ENCODE measurements at places on chromosomes 5 and 9. TPM values are rescaled to one million over a fixed set of nuclear protein-coding genes. Genes with fewer than 3 reads are reported as not detected.

TTC23L gene
- 4.0 TPM for polyA plus RNA-seq

DNA sequence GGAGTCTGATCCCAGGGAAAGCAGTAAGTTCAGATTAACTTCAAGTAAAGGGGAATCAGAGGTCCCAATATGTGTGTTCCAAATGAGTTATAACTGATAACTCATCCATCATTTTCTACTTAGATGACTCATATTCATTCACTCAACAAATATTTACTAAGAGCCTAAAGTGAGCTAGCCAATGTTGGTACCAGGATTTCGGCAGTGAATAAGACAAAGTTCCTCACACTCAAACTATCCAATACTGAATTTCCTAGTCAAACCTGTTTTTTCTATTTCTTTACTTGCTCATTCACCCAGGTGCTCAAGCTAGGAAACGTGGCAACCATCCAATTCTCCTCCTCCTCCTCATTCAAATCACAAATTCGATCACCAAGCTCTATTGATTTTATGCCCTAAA lies 25.8 kb downstream of the FBXW2 start:
- no peak for DNase-seq

GRCh38 chr9:128550226-128550625 lies 2.2 kb upstream of the SPTAN1 start:
- no peak for DNase-seq

DNA sequence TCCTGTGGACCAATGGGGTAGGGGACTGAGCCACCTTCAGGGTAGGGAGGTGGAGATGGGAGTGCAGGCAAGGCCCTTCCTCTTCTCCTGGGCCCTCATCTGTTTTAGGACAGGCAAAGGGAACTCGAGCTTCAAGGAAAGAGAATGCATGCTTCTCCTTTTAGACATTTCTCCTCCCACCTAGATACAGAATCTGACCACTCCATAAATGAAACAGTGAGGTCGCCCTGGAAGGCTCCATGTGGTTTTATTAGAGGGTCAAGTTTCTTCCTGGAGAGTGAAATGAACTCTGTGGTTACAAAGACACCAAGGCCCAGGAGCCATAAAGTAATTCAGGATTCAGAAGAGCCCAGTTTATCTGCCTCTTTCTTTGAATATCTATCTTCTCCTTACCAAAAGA lies 14.9 kb downstream of the LHFPL2 start:
- no peak for DNase-seq

GRCh38 chr9:132838291-132838690 lies 39.8 kb downstream of the AK8 start:
- DNase-seq = no peak

GRCh38 chr9:38311382-38312270 lies 80.9 kb upstream of the ALDH1B1 start:
- no peak for DNase-seq

DNA sequence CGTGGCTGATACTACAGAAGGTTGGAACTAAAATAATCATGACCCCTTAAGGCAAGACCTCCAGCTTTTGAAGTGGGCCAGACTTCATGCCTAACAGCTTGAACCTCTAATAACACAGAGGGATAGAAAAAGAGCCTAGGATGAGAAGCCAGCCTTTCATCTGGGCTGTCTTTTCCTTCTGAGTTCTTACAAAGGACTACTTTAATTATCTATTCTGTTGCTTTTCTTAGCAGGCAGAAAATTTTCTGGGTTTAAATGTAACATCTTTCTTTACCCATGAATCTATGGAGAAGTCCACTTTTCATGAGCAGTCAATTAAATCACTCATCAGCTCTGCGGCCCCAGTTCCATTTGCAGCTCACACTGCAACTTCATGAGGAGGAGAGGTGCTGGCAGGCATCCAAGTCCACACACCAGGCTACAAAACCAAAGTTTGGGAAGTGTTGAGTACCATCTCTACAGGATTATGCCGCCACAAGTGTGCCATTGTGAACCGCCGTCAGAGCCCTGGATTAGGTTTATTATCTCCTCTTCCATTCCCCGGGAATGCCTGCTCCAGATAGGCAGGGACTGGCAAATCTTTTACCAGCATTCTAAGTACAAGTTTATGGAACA lies 192.0 kb downstream of the TLE4 start:
- no peak for DNase-seq

Data from left renal cortex interstitium (tissue), 4 donors.